Left lung (tissue), 14 donors: ENCODE measurements at places on chromosomes 11 and 22.

- DNase-seq: no peak
These were observed 82.2 kb downstream of the ATG16L2 start for GRCh38 chr11:72896431-72896830.

DNA sequence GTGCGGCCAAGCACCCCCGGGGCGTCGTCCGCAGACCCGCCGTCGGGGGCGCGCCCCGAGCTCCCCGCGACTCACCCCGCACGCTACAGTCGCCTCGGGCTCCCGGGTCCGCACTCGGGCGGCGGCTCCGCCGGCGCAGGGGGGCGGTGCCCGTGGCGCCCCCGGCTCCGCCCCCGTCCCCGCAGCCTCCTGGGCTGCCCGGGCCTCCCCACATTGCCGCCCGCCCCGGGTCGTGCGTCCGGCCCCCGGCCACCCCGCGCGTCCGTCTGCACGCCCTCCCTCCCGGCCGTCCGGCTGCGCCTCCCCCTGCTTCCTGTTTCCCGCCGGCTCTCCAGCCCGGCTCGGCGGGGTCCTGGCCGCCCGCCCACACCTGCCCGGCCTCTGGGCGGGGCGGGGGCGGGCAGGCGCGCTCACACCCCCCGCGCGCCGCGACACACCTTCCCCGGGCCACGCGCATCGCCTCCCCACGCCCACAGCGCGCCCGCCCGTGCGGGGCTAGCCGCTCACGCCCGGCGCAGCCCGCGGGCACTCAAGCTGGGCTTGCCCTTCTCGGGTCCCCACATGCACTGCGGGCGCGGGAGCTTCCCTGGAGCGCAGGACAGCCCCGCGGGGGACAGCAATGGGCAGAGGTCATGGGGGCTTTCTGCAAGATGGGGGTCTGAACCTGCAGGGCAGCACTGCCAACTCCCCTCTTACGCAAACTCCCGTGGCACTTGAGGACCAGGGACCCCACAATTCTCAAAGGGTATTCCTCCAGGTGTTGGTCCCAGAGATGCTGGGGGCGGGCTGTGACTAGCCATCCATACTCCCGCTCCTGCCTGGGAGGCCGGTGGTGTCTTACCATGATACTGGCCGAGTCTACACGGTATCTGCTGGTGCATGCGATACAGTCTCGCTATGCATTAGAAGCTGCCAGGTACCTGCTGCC is at the start of gene CARD10:
CARD10 (minus strand) TSS at position 148 of the 928 bp plus-strand sequence. CDS start 215 bp downstream, outside the sequence.
- DNase-seq: no peak

DNA sequence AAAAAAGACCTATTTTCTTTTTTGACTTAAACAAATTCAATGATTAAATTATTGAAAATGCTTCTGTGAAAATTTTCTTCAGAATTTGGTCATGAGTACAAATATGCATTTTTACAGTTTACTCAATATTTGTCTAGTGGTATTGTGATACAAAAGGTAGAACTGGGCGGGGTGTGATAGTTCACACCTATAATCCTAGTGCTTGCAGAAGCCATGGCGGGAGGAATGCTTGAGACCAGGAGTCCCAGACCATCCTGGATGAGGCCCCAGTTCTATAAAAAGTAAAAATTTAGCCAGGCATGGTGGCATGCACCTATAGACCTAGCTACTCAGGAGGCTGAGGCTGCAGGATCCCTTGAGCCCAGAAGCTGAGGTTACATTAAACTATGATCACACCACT is 90.6 kb downstream of the ARHGAP42 start:
- no peak for DNase-seq

DNA sequence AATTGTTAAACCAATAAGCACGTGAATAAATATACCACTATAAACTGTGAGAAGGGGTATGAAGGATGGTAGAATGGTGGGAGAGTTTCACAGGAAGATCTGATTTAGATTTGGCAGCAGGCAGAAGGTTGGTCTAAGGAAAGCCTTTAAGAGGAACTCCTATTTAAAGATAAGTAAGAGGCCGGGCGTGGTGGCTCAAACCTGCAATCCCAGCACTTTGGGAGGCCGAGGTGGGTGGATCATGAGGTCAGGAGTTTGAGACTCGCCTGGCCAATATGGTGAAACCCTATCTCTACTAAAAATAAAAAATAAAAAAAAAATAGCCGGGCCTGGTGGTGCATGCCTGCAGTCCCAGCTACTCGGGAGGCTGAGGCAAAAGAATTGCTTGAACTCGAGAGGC is 45.8 kb upstream of the CXCR5 start:
- no peak for DNase-seq

DNA sequence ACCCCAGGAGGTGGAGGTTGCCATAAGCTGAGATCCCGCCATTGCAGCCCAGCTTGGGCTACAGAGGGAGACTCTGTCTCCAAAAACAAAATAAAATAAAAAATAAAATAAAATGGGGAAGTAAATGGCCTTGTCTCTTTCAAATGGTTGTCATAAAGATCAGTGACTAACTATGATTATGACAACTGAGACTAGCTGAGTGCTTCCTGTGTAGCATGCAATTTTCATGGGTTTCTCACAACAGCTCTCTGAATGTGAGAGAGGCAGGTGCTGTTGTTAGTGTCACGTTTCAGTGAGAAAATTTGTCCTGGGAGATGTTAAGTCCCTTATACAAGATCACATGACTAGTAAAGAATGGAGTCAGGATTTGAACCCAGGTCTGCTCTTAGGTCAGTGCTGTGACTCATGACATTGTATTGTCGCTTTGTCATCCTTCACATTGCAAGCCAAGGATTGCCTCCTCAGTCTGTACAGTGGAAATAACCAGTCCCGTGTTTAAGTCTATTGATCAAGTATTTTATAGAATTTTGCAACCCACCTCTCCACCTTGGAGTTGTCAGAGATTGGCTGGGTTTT is 163.3 kb upstream of the CCDC90B start:
- no peak for DNase-seq

DNA sequence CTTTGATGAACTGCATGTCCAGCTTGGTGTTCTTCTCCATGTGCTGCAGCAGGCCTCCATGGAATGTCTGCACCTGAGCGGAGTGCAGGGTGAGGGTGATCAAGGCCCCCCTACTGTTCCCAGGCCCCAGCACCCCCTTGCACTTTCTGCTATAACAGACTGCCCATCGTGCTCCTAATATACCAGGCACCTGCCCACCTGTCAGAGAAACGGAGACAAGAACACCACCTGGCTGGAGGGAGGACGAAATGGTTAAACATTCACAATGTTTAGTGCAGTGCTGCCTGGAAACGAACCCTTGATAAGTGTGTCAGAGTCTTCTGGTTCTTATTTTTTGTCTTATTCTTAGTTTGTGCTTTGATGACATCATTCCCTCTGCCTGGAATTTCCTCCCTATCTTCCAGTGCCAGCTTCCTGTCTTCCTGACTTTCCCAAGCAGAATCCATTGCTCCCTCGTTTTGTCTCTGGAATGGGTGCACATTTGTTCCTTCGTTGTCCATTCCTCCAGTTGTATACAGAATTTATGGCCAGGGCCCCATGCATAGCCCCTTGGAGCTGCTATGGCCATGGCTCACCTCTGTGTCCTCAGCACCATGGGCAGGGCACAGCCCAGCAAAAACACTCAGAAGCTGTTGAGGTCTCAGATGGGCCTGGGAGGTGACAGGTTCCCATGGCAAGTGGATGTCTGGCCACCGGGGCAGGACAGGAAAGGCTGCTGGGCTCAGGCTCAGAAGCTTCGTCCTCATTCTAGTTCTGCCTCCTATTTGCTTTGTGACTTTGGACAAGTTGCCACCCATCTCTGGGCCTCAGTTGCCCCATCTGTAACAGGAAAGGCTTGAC is 11.9 kb downstream of the BAIAP2L2 start:
- DNase-seq: peak; percentile 31

DNA sequence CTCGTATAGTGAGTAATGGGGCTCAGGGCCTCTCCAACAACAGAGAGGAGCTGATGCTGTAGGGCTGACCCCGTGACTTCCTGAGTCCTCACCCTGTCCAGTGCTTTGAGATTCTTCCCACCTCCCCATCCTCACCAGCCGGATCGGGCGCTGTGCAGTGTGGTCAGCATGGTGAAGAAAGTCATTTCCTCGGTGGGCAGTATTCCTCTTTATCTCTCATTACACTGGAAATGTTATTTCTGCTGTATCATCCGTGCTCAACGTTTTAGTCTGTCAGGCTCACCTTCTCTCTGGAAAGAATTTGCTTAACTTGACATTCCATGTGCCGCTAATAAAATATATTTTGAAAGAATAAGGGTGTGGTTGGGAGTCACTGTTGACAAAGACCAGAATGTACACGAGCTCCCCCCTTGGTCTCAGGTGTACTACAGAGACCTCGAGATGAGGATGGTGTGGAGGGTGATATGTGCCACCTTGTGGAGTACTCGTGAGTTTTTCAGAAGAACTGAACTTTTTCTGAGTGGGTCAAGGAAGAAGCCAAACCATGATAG is 25.7 kb upstream of the SCGB1A1 start:
- no peak for DNase-seq

DNA sequence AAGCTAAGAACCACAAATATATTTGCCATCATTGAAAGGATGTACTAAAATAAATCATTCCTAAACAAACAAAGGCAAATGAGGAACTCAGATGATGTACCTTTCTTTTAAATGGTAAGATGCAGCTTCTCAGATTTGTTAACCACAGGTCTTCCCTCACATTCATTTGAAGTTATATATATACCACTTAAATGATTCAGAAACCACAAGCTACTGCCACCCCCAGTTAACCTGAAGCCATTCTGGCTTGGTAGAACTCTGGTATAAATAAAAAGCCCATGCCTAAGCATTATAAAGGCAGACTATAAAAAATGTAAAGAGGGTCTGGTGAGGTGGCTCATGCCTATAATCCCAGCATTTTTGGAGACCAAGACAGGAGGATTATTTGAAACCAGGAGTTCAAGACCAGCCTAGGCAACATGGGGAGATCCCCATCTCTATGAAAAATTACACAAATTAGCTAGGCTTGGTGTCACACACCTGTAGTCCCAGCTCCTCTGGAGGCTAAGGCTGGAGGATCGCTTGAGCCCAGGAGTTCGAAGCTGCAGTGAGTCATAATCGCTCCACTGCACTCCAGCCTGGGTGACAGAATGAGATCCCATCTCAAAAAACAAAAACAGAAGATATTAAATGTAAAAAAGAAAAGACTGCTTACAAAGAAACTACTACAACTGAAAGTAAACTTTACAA is 1185.3 kb downstream of the JRKL start:
- DNase-seq: no peak

DNA sequence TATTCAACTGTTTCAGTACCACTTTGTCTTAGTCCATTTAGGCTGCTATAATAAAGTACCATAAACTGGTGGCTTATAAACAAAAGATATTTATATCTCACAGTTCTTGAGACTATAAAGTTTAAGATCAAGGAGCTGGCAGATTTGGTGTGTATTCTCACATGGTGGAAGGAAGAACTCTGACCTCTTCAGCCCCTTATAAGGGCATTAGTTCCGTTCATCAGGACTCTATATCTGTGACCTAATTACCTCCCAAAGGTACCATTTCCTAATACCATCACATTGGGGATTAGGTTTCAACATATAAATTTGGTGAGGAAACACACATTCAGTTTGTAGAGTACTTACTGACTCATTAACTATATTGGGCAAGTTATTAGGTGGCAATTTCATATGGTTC is 10.7 kb upstream of the ARL14EP start:
- no peak for DNase-seq

DNA sequence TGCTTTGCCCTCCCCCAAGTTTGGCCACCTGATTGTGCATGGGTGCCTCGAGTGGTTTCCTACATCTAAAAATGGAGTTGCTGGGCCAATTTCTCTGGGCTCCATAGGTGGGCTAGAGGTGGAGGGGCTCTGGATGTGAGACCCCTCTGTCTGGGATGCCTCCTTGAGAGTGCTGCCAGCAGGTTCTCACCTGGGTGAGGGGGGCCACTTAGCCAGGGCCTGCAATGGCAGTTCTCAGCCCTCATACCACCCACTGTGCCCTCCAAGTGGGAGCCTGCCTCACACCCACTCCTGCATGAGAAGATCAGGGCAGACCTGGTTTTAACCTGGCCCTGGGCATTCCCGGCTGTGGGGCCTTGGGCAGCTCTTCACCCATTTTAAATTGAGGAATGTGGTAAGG is 83.9 kb downstream of the CABIN1 start:
- no peak for DNase-seq

DNA sequence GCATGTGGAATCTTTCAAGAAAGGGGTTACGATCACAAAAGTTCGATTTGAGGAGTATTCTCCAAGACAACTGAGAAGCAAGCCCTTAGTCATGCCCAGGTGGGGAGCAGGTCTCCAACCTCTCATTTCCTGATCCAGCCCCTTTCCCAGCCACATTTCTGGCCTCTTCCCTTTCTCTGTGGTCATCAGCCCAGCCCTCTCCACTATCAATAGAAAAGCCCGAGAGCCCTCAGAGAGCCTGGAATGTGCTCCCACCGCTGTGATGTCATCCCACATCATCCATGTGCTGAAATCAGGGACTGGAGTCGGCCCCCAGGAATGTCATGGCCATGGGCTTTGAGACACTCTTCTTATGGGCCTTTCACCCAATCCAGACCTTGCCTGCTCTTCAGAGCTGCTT is 62.6 kb downstream of the KCNJ1 start:
- no peak for DNase-seq

GRCh38 chr11:130171534-130171933 is 12.0 kb downstream of the ST14 start:
- no peak for DNase-seq

- no peak for DNase-seq
These were observed 10.9 kb downstream of the TCIRG1 start for GRCh38 chr11:68049509-68050370.

DNA sequence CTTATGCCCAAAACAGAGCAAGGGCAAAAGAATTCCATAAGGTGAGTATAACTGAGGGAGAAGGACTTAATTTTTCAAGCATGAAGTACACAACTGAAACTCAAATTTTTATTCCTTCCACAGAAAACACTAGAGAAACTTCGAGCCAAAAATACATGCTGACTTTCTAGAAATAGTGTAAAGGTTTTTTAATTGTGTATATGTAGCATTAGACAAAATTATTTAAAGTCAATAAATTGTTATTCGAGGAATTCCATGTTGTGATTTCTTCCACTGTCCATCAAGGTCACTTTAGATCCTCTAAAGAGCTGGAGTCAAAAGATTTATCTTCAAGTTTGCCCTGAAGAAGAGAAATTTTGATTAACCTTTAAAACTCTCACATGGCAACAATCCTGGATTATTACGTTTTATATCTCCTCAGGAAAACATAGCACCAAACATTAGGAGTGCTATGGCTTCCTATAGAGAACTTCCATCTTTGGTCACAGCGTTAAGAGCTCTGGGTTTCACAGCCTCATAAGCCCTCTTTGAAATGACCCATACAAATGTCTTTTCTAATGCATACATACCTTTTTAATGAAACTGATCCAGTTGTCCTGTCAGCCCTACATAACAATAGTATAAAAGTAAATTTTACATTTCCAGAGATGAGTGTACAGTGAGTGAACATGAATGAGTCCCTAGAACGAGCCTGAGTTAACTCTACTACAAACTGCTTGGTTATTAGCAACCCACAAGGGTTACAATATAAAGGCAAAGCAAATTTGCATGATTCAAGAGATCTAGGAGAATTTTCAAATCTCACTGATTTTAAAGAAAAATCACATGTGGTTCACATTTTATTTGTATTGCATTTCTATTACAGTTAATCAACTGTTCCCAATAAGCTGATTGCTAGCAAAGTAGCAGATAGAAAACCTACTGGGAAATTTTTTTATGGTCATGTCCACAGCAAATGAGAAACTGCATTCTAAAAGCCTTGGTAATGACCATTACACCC is 10.9 kb downstream of the TAF1D start:
- DNase-seq: no peak
